ENCODE measurements at places on chromosomes 6 and 20. TPM values are rescaled to one million over a fixed set of nuclear protein-coding genes. Genes with fewer than 3 reads are reported as not detected.

DNA sequence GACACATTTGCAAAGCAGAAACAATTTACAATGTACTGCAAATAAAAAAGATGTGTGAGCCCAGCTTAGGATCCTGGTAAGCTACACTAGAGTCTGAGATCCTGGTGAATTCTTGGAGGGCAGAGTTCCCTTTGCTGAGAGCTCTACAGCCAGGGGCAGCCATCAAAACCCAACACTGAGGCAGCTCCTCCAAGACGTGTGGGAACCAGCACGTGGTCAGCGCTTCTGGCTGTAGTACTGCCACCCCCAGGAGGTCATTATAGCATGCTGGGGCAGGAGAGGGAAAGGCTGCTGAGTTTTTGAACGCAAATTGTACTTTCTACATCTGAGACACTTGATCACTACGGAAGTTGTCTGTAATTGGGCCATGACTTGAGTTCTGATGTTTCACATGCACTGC, 131.5 kb downstream of the INSM1 start:
- no peak for DNase-seq

GRCh38 chr6:65117817-65118409, 589.1 kb downstream of the EYS start:
- DNase-seq, result no peak

APCDD1L gene
- 0.54 TPM for total RNA-seq

- no peak for DNase-seq
These were observed 823.4 kb upstream of the GJE1 start for GRCh38 chr6:141309295-141309694.

GRCh38 chr20:60509407-60509806, 551.2 kb downstream of the CDH26 start:
- no peak for DNase-seq

DNA sequence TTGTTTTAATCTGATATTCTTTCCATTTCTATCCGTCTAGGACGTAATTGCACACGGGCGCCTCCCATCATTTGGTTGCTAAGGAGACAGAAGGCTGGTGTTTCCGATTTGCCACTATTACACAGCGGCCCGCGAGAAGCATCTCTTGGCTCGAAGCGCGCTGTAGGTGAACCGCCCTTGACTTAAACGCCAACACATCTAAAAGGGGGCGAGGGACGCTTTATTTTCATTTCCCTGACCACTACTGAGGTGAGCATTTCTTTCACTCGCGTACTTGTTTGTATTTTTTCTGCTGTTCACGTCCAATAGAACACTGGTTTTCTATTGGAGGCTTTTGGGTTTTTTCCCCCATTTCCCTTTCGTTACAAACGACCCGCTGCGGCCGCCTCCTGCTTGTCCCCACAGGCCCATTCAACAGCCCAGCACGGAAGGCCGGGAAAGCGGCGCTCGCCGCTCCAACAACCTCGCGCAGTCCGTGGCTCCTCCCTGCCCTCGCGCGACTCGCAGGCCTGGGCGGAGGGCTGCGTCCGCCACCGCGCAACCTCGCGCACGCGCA, 505 bp upstream of the WRNIP1 start:
- DNase-seq, result peak; percentile 69

PTCHD4 gene
- total RNA-seq, result 0.81 TPM

Measured in Right ventricle myocardium superior (tissue), 1 donor.